Esophagus mucosa (tissue), 1 donor: ENCODE measurements at places on chromosomes 2 and 18.

GRCh38 chr18:78296166-78296565 is 683.5 kb upstream of the SALL3 start:
- no peak for ATAC-seq

GRCh38 chr2:219570924-219571310 is 422 bp downstream of the OBSL1 start:
- ATAC-seq: no peak

DNA sequence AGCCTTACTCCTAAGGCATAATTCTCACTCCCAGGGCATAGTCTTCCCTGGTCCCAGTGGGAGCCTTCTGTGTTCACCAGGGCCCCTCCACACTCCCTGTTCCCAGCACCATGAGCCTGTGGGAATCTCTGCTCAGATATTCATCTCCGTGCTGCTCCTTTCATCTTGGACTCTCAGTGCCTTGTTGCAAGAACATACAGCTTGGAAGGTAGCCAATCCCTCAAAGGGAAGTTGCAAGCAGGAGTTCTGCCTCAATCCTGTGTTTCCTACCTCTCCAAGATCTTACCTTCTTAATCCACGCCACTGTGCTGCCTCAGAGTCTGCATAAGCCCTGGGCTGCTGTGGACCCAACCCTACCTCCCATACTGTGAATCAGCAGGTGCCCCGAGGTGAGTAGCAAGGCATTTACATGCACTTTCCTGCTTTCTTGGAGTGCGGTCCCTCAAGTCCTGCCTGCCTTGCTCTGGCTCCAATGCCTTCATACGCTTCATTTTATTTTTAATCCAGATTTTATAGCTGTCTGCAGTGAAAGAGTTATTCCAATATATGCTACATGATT is 413.8 kb upstream of the RAB6C start:
- ATAC-seq: no peak

GRCh38 chr2:152396051-152396511 is 61.1 kb downstream of the FMNL2 start:
- no peak for ATAC-seq

DNA sequence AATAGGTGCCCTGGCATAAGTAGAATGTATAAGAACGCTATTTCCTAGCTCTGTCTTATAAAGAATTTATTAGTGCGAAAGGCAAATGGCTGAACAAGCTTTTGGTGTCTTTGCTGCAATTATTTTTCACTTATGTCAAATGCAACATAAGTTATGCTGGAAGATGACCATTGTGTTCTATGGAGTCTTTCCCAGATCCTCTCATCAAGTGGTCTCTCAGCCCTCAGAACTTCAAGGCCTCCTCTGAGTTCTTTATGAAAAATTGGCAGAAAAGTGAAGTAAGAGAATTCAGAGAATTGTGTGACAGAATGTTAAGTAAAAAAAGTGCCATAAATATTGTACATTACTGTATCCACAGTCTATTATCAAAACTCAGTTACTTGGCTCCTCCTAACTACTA is 75.2 kb downstream of the RIT2 start:
- ATAC-seq: no peak

DNA sequence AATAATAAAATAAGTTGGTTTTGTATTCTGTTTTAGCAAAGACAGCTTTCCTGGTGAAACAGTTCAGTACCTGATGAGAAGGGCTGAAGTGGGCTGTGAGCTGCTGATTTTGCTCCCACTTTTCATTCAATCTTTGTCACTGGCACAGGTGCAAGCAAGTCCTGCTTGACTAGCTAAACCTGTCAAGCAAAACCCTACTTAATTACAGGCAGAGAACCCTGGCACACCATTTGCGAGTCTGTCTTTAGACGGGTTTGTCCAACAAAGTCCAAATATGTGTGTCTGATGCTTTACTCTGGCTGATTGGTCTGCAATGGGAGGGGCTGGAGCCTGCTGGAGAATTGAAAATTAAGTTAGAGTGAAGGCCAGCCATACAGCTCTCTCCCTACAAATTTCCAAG is 267.2 kb downstream of the EPHA4 start:
- peak; percentile 43 for ATAC-seq

DNA sequence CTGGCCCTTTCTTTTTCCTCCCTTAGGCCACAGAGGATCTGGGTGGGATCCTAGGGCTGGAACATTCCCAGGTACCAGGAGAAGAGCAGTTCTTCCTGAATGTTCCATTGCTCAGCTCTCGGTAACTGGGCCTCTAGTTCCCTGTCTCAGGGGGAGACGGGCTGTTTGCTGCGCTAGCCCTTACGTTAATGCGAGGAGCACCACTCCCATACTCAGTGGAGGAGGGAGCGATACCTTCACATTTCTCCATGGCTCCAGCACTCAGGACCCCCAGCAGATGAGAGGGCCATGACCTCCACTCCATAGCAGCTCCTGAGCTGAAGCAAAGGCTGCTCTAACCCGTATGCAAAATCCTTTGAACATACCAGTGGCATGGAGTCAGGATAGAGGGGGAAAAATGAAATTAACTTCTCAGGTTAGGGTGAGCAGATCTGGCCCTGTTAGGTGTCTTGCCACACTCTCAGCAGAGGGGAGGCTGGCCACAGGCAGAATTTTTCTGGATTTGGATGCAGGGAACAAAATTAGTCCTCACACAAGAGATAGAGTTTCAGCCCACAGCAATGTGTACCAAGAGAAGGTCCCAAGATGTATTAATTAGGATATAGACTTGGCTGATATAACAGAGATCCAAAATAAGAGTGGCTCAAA is 206.7 kb downstream of the ZFP36L2 start:
- ATAC-seq: no peak

DNA sequence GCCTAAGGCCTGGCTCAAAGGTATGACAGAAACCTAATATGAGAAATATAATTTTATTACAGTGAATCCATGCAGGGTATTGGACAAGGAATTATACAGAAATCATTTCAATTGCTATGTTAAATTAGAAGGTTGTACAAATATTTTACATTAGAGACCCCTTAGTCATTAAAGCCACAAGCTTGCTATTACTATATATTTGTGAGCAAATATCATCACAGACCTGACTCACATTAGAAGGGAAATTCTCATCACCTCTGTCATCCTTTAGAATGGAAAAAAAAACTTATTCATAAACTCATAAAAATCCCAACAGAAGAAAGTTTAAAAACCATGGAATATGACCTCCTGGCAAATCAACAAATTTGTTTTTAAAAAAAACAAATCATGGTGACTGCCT is 277.9 kb downstream of the DCC start:
- no peak for ATAC-seq

- no peak for ATAC-seq
These were observed 1047.2 kb upstream of the PIK3C3 start for GRCh38 chr18:40907842-40908241.
